ENCODE measurements at places on chromosomes 6 and 20. TPM values are rescaled to one million over a fixed set of nuclear protein-coding genes. Genes with fewer than 3 reads are reported as not detected.

- H3K4me1 ChIP-seq, result peaks cover 6% of the 10 kb centered on the region
- no peak overlapping the region for H3K4me3 ChIP-seq
- no peak for DNase-seq
- no peak overlapping the region for H3K27ac ChIP-seq
Measured at GRCh38 chr20:49913399-49914047, 1.8 kb downstream of the SPATA2 start.

The POM121L2 gene
- not detected for total RNA-seq

- H3K4me3 ChIP-seq, result no peak overlapping the region
- no peak for DNase-seq
- H3K36me3 ChIP-seq, result peaks cover 2% of the 10 kb centered on the region
- H3K27me3 ChIP-seq, result no peaks in the 10 kb centered on the region
- no peak overlapping the region for H3K27ac ChIP-seq
- peaks cover 11% of the 10 kb centered on the region for H3K4me1 ChIP-seq
Measured at GRCh38 chr20:17935186-17935585, 33.4 kb downstream of the SNX5 start.

DNA sequence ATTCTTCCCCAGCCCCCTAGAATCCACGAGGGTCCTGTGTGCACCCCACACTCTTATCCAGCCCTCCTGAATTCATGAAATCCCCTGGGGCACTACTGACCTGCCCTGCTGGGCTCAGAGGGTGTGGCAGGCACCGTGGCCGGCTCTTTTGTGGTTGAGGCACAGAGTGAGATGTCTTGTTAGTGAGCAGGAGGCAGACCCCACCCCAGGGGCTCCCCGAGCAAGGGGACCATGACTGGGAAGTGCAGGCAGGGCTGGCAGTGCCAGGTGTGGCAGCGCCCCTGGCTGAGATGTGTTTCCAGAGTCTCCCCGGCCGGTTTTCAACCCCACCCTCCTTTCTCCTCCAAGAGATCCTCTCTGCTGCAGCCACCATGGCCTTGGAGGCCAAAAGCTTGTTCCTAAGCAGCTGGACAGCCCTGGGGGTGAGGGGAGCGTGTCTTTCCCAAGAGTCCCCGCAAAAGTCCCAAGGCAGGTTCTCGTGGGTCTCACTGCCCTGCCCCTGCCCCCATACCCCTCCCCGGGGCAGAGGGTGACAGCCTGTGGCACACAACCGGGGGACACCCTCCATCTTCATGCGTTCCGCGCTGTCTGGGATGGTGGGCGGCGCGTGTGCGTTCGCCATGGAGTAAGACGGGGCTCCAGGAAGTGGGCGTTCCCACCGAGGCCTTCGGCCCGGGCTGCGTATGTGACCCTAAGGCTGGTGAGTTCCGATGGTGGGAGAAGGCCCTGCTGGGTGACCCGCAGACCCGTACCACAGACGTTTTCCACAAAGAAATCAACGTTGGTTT lies 208.9 kb downstream of the TAF4 start:
- peaks cover 16% of the 10 kb centered on the region for H3K27me3 ChIP-seq
- H3K27ac ChIP-seq, result no peak overlapping the region
- no peaks in the 10 kb centered on the region for H3K4me1 ChIP-seq
- no peaks in the 10 kb centered on the region for H3K36me3 ChIP-seq
- no peak overlapping the region for H3K4me3 ChIP-seq

The TBXT gene
- not detected for total RNA-seq

Data from T-cell (primary cell).